ENCODE measurements at places on chromosomes 11 and 22. TPM values are rescaled to one million over a fixed set of nuclear protein-coding genes. Genes with fewer than 3 reads are reported as not detected.

DNA sequence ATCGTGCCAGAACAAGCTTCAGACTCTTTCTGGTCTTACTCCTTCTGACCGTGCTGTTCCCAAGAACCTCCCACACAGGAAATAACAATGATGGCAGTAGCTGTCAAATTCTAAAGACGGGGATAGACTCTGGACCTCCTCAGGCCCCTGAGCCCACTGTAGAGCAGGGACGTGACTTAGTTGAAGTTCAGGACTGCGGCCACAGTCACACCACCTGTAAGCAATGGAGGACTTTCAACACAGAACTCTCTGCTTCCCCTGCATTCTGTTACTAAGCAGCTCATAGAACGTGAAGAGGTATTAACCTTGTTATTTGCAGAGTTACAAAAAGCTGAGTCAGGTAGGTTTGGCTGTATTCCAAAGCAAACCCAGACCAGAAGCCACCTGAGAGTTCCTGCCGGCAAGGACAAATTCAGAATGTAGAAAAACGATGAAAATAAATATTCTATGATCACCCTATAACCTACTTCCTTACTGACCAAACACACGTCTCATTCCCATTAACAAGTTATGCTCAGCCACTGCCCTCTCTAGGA is 12.7 kb downstream of the TMEM45B start:
- DNase-seq: no peak

- peak; percentile 61 for DNase-seq
Measured at GRCh38 chr22:25085930-25086901, 113.4 kb upstream of the CRYBB3 start.

DNA sequence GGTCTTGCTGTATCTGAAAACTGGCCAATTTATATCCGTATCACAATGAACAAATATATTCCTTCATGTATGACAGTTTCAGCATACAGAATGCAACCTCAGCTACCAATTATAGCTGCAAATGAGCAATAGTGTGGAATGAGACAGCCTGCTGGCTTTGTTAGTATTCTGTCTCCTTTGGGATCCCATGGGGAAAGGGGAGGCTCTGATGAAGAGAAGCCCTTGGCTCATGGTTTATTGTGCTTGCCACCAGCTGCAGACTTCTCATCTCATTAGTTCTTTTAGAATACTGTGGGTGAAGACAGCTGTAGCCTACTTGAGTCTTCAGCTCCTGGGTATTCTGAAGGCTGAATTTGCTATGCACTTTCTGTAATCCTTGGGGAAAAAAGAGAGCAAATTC is 42.4 kb downstream of the PITPNB start:
- DNase-seq: no peak

- DNase-seq: peak; percentile 9
Measured at GRCh38 chr22:33666961-33667619, 253.2 kb downstream of the LARGE1 start.

- DNase-seq: peak; percentile 42
Measured at GRCh38 chr22:29004647-29005371, 56.8 kb downstream of the C22orf31 start.

DNA sequence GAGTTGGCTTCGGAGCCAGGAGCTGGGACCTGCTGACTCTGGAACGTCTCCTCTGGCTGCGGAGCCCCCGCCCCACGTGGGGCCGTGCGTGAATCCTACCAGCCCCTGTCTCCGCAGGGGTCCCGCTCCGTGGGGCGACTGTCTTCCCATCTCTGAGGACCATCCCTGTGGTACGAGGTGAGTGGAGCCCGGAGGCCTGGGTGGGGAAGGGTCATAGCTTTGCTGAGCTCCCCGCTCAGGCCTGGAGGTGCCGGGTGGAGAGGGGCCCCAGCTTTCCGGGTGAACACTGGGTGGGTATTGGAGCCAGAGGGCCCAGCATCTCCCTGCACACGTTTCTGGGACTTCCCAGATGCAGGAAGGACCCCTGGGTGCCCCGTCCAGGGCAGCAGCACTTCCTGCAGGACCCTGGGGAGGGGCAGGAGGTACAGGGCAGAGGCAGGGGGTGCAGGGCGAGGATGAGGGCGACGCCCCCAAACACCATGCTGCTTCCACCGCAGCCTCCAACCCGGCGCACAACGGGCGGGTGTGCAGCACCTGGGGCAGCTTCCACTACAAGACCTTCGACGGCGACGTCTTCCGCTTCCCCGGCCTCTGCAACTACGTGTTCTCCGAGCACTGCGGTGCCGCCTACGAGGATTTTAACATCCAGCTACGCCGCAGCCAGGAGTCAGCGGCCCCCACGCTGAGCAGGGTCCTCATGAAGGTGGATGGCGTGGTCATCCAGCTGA is 3.8 kb downstream of the MUC5AC start:
- peak; percentile 6 for DNase-seq

DNA sequence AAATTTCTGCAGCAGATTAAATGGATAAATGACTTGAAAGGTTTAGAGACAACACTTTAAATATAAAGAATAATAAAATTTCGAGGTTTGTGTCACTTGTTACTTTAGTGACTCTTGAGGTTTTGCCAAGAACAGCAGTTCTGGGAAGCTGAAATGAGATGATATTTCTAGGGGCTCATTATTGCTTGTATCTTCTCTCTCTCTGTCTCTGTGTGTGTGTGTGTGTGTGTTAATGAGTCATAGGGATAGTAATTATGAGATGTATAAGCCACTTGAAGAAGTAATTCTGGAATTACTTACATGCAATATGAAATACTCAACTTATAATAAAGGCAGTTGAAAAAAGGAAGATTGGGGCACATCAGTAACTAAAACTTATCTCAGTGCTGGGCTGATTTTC is 9.6 kb upstream of the OR10G7 start:
- no peak for DNase-seq

DNA sequence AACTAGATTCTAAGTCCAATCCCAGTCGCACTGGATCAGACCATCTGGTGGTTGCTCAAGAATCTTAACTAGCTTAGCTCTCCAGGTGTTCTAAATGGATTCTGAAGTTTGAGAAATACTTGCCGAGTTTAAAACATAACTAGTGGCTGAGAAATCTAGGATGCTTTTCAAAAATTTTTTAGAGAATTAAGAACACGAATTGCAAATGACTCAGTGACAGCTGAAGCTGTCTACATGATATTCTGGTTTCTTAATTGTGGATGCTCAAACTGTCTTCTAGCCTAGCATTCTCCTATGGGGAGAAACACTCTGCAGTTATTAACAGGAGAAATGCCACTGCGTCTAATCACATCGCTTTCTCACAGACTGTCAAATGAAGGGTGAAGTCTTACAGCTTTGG is 20.2 kb upstream of the TP53AIP1 start:
- DNase-seq: no peak

- no peak for DNase-seq
Measured at GRCh38 chr11:6400431-6401345, 10.4 kb downstream of the SMPD1 start.

DNA sequence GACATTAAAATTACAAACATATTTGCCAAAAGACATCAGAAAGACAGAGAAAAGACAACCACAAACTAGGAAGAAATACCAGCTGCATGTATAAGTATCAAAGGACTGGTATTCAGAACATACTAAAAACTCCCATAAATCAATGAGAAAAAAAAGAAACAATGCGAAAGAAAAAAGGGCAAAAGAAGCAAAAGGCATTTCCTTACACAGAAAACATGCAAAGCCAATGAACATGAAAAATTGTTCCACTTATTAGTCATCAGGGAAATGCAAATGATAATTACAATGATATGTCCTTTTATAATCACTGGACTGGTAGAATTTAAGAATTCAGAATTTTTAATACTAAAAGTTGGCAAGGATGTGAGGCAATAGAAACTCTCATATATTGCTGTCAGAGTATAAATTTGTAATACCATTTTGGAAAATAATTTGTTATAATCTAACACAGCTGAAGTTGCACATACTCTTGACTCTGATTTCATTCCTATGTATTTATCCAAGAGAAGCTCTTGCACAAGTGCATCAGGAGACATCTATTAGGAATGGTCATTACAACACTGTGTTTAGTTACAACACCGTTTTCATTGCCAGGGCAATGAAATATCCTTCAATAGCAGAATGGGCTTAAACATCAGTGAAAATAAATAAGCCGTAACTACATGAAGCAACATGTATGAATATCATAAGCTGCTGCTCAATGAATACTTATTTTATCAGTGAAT is 279.7 kb downstream of the SWAP70 start:
- no peak for DNase-seq

GRCh38 chr11:78902771-78903507 is 328.3 kb upstream of the NARS2 start:
- peak; percentile 13 for DNase-seq

DNA sequence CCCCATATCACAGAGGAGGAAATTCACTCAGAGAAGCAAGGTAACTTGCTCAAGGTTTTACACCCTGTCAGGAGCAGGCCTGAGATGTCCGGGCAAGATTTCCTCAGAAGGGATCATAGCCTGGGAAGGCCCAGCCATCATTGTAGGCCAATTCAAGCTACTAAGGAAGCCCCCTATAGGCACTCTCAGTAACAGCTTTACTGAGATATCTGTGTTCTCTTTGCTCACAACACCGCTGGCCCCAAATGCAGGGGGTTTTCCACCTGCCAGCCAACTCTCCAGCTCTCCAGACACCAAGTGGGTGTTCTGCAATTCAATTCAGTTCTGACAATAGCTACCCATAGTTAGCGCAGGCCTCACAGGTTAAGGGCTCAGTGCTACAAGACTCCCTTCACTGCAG is 84.0 kb downstream of the SLC36A4 start:
- DNase-seq: no peak

DNA sequence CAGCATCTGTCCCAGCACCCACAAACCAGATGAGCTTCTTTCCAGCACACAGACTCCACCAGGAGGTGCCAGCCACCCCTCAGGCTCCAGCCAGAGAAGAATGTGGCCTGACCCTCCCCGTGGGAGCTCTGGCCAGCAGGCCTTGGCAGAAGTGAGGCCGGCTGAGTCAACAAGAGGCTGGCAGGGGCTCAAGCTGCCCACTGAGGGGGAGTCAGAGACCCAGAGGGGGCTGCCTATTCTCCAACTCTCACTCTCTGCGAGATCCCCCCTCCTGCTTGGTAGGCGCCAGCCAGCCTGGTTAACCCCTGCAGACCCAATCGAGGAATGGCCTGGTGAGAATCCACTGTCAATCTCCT is 10.6 kb upstream of the CDC42EP1 start:
- no peak for DNase-seq

GRCh38 chr11:35144806-35145205 is 5.8 kb downstream of the CD44 start:
- no peak for DNase-seq

GRCh38 chr22:40954113-40954512 is 2.9 kb downstream of the RBX1 start:
- no peak for DNase-seq

DNA sequence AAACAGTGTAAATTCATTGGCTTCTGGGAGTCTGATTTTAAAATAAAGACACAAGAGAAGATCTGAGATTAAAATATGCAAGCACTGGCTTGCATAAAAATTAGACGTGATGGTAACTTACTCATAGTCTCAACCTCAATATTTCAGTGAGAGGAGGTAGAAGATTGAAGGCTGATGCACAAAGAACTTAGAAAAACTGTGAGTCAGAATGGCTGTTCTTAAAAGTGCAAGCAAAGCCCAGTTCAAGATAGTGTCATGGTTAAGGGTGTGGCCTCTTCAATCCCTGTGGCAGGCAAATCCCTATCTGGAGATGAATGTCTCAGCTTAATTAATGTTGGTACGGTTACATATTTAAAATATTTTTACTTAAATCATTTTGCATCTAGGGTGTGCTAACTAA is 33.6 kb upstream of the FIBIN start:
- no peak for DNase-seq

Gene MYO7A
- total RNA-seq: 1.2 TPM

Gene TMEM86A
- total RNA-seq: 7.4 TPM

Gene RIN1
- total RNA-seq: 0.82 TPM

Gene ADAMTS15
- total RNA-seq: 16.8 TPM

Gene SLC37A4
- total RNA-seq: 7.0 TPM

Gene RPL3
- 220 TPM for total RNA-seq

Gene PHLDA2
- total RNA-seq: 0.49 TPM

Gene TRIM5
- 7.4 TPM for total RNA-seq

Gene RBMXL2
- total RNA-seq: not detected

Gene CPT1B
- 431 TPM for total RNA-seq
